ENCODE measurements at places on chromosomes 2 and 18.
A peak's percentile ranks its signal among the peaks of the same experiment; 100 is the strongest.

- no peak overlapping the region for H3K4me3 ChIP-seq
- DNase-seq = no peak
- no peak overlapping the region for H3K27ac ChIP-seq
These were observed 37.9 kb upstream of the TTR start for GRCh38 chr18:31553800-31554199.

GRCh38 chr2:95347681-95348608 lies 50.8 kb downstream of the KCNIP3 start:
- no peak overlapping the region for H3K27ac ChIP-seq
- no peaks in the 10 kb centered on the region for H3K36me3 ChIP-seq
- H3K4me3 ChIP-seq = peak overlapping the region; percentile 13
- H3K4me1 ChIP-seq = peaks cover 4% of the 10 kb centered on the region
- peaks cover 74% of the 10 kb centered on the region for H3K27me3 ChIP-seq

GRCh38 chr2:98985905-98986666 lies 50.1 kb upstream of the CRACDL start:
- no peaks in the 10 kb centered on the region for H3K4me1 ChIP-seq
- no peak for DNase-seq
- H3K4me3 ChIP-seq = no peak overlapping the region
- no peaks in the 10 kb centered on the region for H3K27me3 ChIP-seq
- H3K27ac ChIP-seq = no peak overlapping the region

GRCh38 chr18:3604498-3605408 lies 154.8 kb downstream of the TGIF1 start:
- H3K27me3 ChIP-seq = no peaks in the 10 kb centered on the region
- no peak for DNase-seq
- H3K4me3 ChIP-seq = peak overlapping the region; percentile 23
- H3K4me1 ChIP-seq = peaks cover 42% of the 10 kb centered on the region

GRCh38 chr2:8642366-8643068 lies 39.3 kb upstream of the ID2 start:
- H3K4me3 ChIP-seq = no peak overlapping the region
- no peaks in the 10 kb centered on the region for H3K36me3 ChIP-seq
- H3K4me1 ChIP-seq = no peaks in the 10 kb centered on the region
- no peaks in the 10 kb centered on the region for H3K27me3 ChIP-seq
